SK-N-SH treated with all-trans-retinoic acid at 6 μM for 48 hours (cell line): ENCODE measurements at places on chromosomes 2 and 18.

GRCh38 chr2:1046067-1046466 lies 95.4 kb downstream of the SNTG2 start:
- ATAC-seq, result no peak

- no peak for ATAC-seq
Observed at GRCh38 chr2:238561230-238561629, 134.5 kb downstream of the ASB1 start.

- no peak for ATAC-seq
Observed at GRCh38 chr2:138446043-138446442, 55.5 kb upstream of the SPOPL start.

DNA sequence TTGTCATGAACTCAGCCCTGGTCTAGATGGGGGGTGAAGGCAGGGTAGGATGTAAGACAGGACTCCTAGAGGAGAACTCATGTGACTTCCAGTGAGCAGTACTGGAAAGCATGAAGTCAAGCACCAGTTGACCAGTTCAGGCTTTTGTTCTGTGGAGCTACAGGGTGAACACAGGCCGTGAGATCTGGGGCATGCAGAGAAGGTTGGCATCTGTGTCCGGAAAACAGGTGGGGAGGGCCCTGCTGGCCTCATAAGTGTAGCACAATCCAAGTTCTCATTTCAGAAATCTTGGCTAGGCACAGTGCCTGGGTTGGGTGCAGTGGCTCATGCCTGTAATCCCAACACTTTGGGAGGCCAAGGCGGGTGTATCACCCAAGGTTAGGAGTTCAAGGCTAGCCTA lies 50.9 kb upstream of the SPATS2L start:
- ATAC-seq, result no peak

DNA sequence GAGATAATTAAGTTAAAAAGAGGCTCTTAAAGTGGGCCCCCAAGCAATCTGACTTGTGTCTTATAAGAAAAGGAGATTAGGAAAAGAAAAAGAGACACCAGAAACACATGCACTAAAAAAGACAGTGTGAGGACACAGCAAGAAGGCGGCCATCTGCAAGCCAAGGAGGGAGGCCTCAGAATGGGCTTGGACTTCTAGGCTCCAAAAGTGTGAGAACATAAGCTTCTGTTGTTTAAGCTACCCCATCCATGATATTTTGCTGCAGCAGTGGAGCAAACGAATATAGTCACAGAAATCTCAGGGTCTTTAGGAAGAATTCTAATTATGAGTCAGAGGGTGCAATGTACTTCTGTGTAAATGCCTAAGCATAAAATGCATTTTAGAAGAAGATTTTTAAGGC lies 399.3 kb upstream of the MMADHC start:
- no peak for ATAC-seq

DNA sequence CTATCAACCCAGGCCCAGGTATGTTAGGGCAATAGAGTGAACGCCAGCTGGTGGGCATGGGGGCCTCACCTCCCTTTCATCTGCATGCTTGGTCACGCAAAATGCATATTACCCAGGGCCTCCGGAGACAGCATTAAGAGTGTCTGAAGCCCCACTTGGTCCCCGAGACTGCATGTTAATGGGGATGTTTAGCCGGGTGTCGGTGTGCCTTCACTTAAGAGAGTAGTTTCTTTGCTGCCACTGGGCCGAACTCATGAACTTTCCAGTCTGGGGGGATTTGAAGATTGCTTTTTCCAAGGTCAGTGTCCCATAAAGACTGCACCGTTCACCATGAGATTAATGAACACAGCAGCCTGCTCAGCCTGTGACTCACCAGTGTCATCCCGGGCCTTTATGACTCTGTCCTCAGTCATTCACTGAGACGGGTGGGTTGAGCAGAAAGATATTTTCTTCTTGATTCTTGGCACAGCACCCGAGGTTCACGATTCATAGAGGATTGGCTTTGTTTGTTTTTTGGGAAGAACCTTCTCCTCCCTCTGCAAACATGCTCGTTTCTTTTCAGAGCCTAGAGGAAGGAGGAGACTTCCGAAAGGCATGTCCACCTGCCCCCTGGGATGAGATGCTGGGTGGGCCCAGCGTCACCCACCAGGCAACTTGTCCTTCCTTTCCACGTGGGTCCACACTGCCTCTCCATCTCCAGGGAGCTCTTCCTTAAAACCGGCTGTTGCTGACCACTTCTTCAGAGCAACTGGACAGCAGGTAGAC lies 199.1 kb downstream of the GLI2 start:
- peak; percentile 65 for ATAC-seq

DNA sequence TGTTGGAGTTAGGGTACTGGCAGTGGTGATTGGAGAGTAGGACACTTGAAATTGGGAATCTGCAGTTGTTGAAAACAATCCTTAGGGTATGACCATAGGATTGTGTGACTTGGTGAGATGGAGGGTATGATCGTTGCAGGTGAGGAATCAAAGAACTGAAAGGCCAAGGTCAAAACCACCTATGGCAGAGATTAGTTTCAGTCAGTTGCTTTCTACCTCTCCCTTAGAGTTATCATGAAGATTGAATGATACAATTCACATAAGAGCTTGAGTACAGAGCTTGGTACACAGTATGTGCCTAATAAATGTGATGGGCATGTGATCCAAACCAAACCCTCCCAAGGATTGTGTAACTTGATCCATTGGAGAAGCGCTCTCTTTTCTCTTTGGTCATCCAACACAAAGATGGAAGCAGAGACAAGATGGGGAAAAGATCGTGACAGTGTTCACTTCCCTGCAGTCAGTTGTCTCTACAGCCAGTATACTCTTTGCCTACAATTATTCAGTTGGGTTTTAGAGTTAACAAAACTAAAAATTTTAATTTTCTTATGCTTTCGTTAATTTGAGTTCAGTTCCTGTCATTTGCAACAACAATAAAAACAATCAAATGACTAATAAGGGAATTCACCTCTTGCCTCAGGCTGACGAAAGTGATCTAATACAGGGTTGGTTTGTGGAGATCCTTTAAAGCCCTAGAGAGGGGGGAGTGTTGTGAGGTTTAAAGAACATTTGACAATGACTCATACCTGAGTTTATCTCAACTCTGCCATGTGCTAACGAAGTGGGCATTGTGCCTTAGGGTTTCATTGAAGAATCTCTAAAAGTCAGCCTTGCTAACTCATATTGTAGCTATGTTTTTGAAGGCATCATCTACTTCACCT lies 14.8 kb upstream of the SMAD2 start:
- no peak for ATAC-seq

- ATAC-seq, result no peak
Observed at GRCh38 chr2:42752314-42752713, 11.6 kb downstream of the OXER1 start.

DNA sequence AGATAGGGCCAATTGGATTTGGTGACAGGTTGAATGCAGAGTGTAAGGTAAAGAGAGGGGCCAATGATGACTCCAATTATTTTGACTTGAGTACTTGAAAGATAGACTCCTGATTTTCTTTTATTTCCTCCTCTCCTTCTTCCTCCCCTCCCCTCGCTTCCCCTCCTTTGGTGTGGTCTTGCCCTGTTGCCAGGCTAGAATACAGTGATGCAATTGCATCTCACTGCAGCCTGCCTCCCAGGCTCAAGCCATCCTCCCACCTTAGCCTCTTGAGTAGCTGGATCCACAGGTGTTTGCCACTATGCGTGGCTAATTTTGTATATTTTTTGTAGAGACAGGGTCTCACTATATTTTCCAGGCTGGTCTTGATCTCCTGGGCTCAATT lies 2.3 kb downstream of the DGUOK start:
- ATAC-seq, result no peak

DNA sequence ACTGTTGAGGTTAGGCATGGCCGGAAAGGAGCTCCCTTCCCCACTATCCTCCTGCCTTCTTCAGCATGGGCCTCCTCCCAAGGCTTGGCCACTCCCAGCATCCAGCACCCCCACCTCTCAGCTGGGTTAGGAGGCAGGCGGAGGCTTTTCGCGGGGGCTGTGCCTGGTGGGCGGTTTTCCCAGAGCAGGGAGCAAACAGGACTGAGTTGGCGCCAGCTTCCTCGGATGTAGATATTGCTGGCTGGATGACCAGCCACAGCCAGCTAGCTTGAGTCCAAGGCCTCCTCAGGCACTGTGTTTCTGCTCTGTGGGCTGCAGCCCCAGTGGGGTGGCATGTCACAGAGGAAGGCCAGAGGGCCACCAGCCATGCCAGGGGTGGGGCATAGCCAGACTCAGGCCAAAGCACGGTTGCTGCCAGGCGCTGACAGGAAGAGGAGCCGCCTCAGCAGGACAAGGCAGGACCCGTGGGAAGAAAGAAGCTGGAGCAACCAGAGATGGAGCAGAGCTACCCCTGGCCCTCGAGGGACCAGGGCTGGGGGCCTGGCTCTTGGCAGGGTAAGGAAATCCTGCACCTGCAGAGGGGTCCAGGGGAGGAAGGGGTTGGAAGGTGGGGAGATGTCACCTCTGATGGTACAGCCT lies at the start of gene TCF23:
Gene TCF23 (plus strand): TSS at position 204 of the 639 bp plus-strand sequence. CDS start 130 bp downstream, at position 334.
- ATAC-seq, result no peak

- ATAC-seq, result no peak
Observed at GRCh38 chr2:114527330-114527983, 85.0 kb downstream of the DPP10 start.

DNA sequence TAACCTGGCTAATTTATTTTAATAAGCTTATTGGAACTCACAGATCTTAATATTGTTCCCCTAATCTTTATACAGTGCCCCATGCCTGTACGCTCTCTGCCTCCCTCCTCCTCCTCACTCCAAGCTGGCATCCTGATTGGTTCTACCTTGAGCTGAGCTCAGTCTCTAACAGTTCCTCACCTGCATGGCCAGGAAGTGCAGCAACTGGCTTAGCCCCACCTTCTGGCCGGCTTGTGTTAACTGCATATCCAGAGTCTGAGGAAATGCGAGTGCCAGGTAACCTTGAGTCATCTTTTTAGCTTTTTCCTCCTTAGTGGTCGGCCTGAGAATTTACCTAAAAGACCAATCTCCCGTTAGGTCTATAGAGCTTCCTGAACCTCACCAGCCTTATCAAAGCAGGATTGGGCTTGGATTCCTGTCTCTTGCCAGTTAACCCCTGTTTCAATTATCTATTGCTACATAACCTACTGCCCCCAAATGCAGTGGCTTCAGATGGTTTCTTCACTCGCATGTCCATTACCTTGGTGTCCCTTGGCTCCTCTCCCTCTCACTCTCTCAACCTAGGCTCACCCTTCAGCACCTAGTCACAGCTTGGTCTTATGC lies 89.5 kb upstream of the STK39 start:
- ATAC-seq, result peak; percentile 61; the same call in 2 of the 3 replicates

DNA sequence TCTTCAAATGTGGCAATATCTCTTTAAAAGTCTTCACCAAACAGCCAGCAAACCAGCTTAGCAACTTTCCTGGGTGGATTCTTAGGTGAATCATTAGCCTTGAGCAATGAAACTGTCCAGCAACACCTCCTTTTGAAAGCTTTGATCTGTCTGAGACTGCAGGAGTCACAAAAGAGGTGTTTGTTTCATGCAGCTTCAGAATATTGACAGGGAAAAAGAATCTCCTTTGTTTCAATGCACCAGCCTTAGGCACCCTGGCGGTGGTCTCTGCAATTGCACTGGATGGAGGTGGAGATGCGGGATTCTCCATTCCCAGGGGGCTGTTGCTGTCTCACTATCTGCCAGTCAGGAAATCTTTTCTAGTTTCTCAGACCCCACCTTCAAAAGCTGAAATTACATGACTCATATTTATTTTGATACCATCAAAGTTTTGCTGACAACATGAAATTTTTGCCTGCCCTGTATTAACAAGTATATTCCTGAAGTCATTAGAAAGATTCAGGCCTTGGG lies 76.0 kb upstream of the DSG1 start:
- peak; percentile 47; the same call in 1 of the 3 replicates for ATAC-seq
